Stimulated activated CD8-positive, alpha-beta memory T cell treated with anti-CD3 and anti-CD28 coated beads, Interleukin-15, amount 100 ng/mL, for 1 hour (primary cell): ENCODE measurements at places on chromosomes 7 and 10.

GRCh38 chr7:73742338-73742752, 3.7 kb upstream of the ABHD11 start:
- no peak for DNase-seq

DNA sequence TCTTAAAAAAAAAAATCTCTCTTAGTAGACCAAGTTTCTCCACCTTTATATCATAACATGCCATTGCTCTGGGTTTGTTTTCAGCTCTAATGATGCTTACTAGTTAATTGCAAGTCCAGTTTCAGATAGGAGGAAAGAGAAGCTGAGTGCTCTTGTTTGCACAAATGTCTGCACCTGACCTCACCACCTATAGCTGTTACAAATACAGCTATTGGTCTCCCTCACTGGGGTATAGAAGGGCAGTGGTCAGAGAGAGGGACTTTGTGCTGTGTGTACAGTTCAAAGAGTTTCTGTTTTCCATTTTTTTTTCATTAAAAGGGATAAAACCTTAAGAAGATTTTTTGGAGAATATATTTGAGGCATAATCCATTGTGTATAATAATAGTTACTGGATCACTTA, 52.7 kb downstream of the TAS2R16 start:
- DNase-seq = no peak

DNA sequence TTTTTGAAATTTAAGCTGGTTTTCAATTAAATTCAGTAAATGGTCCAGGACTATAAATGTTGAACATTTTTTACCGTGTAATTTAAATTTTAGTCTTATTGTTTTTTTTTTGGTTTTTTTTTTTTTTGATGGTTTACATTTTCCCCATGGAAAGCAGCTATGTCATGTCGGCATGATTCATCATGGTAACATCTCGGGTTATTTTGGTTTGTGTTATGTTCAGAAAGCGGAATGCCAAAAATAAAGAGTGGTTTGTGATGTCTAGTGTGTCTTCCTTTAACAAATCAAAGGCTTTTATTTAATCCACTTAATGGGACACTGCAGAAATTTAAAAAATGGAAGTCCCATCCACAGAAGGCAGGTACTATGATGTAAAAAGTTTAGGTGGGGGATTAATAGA, 58.5 kb downstream of the TRUB1 start:
- DNase-seq = no peak

GRCh38 chr10:30349967-30350735, 1.1 kb upstream of the MTPAP start:
- DNase-seq = no peak

DNA sequence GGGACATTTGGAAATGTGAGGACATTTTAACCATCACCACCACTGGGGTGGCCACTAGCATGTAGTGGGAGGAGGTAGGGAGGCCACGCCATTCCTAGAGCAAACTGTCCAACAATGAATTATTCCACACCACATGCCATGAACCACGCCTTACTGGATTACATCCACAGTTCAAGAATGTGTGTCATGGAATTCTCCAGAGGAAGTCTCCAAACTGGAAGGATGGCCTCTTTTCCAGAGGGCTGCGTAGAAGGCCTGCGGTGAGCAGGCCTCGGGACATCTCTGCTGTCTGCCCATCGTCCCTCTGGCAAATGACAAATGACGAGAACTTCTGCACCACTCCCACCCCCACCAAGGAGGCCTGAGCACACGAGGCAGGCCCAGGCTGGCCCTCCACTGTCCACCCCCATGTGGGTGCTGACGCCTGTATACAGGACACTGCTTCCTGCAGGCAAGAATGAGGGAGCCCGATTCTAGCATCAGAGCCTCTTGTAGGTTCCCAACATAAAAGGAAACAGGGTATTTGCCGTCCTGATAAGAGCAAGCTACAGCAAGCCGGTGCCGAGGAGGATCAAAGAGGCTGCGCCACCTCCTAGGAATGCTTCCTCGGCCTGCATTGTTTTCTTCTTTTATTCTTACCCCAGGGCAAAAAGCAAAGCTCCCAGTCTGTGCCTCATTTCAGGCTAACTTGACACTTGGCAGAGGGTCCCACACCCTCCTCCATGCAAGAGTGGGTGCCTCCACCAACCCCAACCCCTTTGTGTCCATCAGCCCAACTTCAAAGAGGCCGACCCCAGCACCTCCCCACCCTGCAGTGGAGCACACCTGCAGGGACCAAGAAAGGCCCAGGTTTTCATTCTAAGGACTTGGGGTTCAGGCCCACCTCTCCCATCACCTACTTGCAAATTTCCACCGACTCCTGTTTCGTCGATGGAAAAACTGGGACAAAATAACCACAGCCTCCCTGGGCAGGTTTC, 23.9 kb downstream of the TNS3 start:
- no peak for DNase-seq
